SJSA1 (cell line): ENCODE measurements at places on chromosomes 7 and 10. TPM values are rescaled to one million over a fixed set of nuclear protein-coding genes. Genes with fewer than 3 reads are reported as not detected.

DNA sequence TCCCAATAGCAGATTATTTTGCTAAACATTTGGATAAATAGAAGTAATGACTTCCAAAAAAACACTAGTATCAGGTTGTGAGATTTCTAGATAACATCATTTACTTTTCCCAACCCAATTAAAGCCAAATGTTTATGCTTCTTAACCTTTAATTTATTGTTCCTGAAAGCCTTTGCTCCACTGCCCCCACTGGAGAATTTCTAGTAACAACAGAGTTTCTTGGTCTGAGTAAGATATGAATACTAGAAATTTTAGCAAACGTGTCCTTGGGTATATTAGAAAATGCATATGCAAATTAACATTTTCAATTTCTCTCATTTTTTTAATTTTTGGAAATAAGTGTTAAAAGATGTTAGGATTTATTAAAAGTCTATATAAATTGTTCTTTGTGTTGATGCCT lies 958.0 kb upstream of the PHF14 start:
- no peak for DNase-seq

DNA sequence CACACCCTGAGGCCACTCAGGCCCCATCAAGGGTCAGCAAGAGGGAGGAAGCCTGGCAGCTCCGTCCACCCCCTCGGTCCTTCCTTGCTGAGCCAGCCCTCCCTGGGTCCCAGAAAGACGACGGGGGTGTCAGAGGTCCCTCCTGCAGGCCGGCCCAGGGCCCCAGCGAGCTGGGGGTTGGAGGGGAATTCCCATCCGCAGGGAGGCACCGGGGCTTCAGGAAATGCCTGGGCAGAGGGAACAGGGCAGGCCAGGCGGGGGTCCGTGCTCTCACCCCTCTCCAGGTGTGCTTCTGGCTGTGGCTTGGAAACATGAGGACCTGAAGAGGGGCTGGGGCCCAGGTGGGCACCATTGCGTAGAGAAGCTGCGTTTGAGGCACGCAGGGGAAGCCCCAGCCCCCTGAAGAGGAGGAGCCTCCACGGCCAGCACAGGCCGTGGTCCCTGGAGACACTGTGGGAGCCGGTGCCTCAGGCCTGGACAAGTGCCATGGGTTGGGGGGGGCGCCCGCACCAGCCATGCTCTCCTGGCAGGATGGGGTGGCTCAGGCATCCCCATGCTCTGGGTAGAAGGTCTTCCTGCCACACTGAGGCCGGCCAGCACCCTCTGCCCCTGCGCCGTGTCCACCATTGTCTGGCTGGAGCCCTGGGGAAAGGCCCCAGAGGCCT lies 66.7 kb downstream of the PDGFA start:
- no peak for DNase-seq

GRCh38 chr10:12750526-12751201 lies 250.8 kb downstream of the CCDC3 start:
- no peak for DNase-seq

GRCh38 chr7:123621707-123622106 lies 20.1 kb downstream of the ASB15 start:
- no peak for DNase-seq

- no peak for DNase-seq
These were observed 1106.2 kb upstream of the LRRN3 start for GRCh38 chr7:109984729-109985128.

DNA sequence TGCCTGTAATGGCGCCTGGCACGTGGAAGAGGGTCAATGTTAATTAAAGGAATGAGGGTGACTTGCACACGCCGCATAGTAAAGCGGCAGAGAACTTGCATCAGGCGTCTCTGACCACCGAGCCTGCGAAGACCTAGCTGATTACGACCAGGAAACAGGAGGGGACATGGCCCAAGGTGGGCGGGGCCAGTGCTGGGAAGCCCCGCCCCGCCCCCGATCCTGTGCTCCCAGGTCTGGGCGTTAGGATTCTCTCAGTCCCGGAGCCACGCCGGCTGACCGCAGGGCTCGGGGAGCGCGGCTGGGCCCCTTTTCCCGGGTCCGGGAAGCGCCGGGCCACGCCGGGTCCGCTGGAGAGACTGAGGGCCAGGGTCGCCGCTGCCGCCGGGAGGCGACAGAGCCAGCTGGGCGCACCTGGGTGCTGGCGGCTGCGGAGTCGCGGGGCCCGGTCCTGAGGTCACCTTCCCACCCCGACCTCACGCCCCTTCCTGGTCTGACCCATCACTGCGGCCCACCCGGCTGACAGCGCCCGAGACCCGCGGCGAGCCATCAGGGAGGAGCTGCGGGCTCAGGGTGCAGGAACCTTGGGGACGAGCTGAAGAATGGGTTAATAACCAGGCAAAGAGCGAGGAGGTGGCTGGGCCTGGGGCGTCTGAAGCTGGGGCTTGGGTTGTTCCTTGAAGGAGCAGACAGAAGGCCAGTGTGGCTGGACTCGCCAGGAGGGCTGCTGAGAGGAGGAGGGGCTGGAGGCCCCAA lies 23.0 kb upstream of the GRID1 start:
- DNase-seq: no peak

DNA sequence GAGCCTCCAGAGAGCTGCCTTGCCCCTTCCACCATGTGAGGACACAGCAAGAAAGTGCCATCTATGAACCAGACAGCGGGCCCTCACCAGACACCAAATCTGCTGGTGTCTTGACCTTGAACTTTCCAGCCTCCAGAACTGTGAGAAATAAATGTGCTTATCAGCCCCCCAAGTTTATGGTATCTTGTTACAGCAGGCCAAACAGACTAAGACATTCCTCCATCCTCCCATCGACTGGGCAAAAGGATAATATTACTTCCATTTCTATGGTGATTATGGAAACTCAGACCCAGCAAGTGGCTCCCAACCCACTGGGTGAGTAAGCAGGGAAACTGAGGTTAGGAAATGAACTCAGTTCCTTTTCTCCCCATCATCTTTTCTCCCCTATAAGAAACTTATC lies 288.4 kb downstream of the KCNMA1 start:
- DNase-seq: no peak

GRCh38 chr10:126094537-126094936 lies 198.2 kb downstream of the FANK1 start:
- no peak for DNase-seq

DNA sequence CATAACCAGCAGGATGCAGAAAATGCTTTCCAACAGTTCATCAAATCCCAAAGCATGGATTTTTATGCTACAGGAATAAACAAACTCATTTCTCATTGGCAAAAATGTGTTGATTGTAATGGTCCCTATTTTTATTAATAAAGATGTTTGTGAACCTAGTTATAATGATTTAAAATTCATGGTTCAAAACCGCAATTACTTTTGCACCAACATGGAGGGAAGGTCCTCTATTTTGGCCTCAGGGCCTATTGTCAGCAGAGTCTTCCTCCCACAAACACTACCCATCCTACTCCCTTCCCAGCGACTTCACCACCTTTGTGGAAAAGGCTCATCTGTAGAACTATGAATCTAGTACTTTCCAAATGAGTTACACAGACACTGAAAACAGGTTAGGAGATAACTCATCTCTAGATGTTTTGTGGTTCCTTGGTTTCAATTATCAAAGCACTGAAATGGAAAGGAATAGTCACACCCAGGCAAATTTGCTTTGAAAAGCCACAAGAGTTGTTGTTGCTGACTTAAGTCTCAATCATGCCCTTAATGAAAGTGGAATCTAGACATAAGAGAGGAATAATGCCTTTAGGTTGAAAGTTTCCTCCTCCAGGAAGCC lies 59.4 kb upstream of the FRMD4A start:
- no peak for DNase-seq

- DNase-seq: no peak
These were observed 128.5 kb upstream of the STEAP1 start for GRCh38 chr7:90025771-90026170.

GRCh38 chr7:27145914-27146412 lies 1.6 kb downstream of the HOXA6 start:
- no peak for DNase-seq

GRCh38 chr7:3495954-3496353 lies 194.9 kb downstream of the SDK1 start:
- no peak for DNase-seq

GRCh38 chr7:5564894-5565293 lies 141.3 kb upstream of the TNRC18 start:
- no peak for DNase-seq

DNA sequence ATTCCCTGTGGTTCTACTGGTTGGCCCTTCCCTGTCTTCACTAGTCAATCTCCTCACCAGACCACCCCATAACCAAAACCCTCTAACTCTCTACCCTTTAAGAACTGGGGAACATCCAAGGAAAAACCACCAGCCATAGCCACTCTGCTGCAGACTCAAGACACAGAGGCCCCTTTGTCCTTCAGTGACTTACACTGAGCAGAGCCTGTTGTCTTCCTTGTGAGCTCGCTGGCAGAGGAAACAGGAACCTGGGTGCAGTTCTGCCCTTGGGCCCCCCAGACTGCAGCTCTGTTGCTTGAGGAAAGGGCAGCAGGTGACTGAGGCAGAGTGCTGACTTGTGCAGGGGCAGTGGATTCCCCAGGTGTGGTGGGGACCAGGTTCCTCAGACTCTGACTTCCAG lies 30.6 kb downstream of the ZC3HAV1 start:
- no peak for DNase-seq

GRCh38 chr10:110641256-110641655 lies 2.9 kb upstream of the RBM20 start:
- DNase-seq: peak; percentile 68

H2BK1 gene
- total RNA-seq: not detected in 2 replicates

SPDYE5 gene
- not detected in 2 replicates for total RNA-seq

KLF14 gene
- total RNA-seq: not detected in 2 replicates

ARHGAP22 gene
- 0.53 TPM in 1 of 2 replicates, not detected in the other for total RNA-seq

PVRIG gene
- total RNA-seq: 1.7 TPM in 1 of 2 replicates, not detected in the other

SPRN gene
- total RNA-seq: not detected in 2 replicates

LOXL4 gene
- total RNA-seq: 0.55 TPM in 1 of 2 replicates, not detected in the other

CDC14C gene
- not detected in 2 replicates for total RNA-seq

SORCS3 gene
- total RNA-seq: not detected in 2 replicates

EN2 gene
- 0.11 TPM in 1 of 2 replicates, not detected in the other for total RNA-seq

TRIM50 gene
- not detected in 2 replicates for total RNA-seq

TRPV6 gene
- under 0.01 TPM in 1 of 2 replicates, not detected in the other for total RNA-seq
